ENCODE measurements at places on chromosomes 16 and 17. TPM values are rescaled to one million over a fixed set of nuclear protein-coding genes. Genes with fewer than 3 reads are reported as not detected.

DNA sequence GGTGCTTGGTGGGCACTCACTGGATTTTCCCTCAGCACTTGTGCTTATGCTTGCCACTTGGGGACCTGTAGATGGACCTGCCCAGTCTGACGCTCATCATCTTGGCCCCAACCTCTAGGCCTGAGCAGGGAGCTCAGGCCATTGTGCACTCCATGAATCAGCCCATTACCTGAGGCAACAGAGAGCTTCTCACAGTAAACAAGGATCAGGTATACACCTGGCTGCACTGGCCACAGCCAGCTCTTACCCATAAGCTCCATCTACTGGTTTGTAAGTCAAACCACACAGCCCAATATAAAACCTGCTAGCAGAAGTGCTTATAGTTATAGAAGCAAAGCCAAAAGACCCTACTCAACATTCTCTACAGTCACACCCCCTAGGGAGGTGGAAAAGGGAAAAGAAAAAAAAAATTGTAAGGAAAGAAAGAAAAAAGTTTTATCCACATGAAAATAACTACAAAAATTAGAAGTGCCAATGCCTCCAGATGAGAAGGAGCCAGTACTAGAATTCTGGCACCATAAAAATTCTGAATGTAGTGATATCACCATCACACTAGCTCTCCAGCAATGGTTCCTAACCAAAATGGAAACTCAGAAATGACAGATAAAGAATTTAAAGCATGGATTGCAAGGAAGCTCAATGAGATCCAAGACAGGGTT is 87.8 kb upstream of the CDH5 start:
- no peak for DNase-seq

DNA sequence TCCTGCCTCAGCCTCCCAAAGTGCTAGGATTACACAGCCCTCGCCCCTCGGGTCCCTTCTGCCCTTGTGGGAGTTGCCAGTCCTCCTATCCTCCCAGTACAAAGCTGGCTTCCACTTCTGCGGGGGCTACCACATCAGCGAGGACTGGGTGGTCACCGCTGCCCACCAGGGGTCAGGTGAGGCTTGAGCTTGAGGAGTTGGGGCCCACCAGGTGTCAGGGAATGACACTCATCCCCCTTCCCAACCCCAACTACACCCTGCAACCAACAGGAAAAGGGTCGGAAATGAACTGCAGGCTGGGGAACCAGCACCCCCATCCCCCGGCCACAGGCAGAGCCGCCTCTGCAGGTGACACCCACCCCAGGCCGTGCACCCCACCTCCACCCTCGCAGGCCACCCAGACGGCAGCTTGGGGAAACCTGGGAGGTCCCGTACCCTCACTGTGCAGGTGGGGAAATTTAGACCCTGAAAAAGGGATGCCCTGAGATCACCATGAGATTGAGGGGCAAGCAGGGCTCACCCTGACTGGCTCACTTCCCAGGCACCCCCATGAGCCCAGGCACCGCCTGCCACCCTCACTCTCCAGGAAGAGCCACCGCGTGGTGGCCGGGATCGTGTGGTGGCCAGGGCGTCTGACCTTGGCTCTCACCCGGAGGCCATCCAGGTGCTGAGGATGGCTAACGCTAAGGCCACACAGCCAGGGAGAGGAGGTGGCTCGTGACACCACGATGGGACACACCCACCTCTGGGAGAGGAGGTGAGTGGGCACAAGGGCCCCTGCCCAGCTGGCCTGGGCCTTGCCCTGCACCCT is 8.0 kb downstream of the CTRB1 start:
- peak; percentile 66 for DNase-seq

GRCh38 chr16:3431779-3432219 is 11.5 kb downstream of the ZNF597 start:
- DNase-seq, result peak; percentile 57

Gene HBA2
- total RNA-seq, result 1.1 TPM

Gene SRRM2
- 320 TPM for total RNA-seq

Gene TAC4
- total RNA-seq, result not detected

Gene TMIGD1
- not detected for total RNA-seq

Gene TVP23C
- 5.3 TPM for total RNA-seq

Gene GSDMA
- not detected for total RNA-seq

Gene SOX8
- total RNA-seq, result 0.79 TPM

Gene YBX2
- 0.59 TPM for total RNA-seq

Gene DOC2B
- 12.9 TPM for total RNA-seq
